Right hindlimb (tissue), 1 donor: ENCODE measurements at places on chromosomes 11 and 22.

DNA sequence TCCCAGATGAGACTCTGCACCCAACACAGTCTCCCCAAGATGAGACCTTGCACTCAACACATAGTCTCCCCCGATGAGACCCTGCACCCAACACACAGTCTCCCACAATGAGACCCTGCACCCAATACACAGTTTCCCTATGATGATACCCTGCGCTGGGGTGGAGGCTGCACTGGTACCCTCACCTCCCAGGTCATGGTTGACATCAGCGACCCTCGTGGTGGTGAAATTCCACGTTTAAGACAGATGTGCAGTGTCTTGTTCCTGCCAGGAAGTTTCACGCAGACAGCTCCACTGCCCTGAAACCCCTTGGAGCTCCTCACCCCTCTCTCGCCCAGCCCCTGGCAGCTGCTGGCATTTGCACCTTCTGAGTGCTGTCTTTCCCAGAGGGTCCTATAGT is 9.5 kb downstream of the MUC5AC start:
- no peak for DNase-seq

DNA sequence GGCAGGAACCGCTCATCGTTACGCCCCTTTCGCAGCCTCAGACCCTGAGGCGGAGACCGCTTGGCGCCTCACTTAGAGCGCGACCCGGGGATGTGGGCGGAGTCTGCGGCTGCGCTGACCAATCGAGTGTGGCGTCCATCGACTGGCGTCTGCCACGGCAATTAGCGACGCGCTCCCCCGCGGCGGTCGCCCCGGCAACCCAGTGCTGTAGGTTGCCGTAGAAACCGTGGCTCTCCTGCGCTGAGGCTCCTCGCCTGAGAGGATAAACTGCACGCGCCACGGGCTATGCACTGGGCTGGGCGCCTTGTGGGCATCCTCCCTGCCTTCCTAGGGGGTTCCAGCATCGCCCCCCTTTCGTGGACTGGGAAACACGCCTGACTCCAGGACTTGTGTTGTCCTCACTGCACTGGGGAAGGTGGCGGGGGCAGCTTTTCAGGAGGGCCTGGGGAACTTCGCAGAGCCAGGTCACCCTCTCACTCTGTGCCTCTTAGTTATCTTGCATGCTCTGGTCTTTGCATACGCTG is 701 bp upstream of the P2RX6 start:
- DNase-seq: peak; percentile 95

- no peak for DNase-seq
Measured at GRCh38 chr11:103051151-103051801, 40.7 kb downstream of the DCUN1D5 start.

- DNase-seq: no peak
Measured at GRCh38 chr22:43237280-43237679, 50.3 kb upstream of the TTLL12 start.

DNA sequence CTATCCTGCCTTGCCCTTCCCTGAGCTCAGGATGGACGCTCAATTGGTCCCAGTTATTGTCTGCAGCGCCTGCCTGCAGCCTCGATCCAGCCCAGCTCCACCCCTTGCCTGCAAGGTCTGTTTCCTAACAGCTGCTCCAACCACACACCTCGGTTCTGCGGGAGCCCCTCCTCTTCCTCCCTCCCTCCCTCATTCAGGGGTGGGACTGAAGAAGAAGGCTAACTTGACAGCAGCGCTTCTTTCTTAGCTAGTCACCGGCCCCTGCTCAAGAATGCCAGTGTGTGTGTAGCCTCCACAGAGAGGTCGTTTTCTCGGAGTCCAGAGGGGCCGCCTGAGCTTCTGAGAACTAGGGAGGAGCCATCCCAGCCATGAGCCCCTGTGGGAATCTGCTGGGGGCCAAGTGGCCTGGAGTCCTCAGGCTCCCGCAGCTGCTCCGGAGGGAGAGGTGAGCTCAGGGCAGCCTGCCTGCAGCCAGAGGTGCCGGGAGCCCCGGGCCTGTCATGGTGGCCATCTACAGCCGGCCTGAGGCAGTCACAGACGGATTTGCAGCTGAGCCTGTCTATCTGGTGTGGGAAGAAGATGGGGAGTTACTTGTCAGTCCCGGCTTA is 36.1 kb downstream of the LIMK2 start:
- peak; percentile 88 for DNase-seq

GRCh38 chr22:30511109-30511508 is 5.6 kb upstream of the SEC14L4 start:
- no peak for DNase-seq

DNA sequence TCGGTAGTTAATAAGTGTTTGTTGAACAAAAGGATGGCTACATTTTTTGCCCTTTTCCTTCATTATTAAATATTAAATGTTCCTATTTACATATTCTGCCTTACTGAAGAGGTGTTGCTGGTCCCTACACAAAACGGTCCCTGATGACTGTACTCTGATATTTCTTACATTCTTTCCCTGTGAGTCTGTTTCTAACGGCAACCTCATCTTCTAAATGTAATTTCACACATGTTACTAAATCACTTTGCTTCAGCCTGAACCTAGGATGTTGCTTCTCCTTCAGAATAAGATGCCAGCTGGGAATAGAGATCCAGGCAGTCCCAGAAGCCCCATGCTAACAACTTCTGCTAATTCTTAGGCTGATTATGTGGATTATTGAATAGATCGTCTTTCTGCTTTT is 50.3 kb downstream of the SPON1 start:
- DNase-seq: no peak

DNA sequence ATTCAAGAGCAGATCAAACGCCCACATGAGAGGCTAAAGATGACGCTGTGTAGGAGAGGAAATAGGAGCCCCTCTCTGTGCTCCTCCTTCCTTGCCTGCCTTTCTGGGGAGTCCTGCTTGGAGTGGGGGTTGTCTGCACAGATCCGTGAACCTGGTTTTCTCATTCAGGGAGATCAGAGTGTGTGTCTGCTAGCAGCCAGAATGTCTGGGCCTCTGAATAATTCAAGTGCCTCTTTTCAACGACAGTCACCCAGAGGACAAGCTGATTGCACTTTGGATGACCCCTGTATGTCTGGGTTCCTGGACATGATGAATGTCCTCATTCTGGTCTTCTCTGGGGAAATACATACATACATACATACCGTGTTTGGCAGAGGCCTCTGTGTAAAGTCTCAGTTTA is 592.5 kb upstream of the B3GAT1 start:
- peak; percentile 60 for DNase-seq

GRCh38 chr11:19979519-19979845 is 180.8 kb downstream of the DBX1 start:
- no peak for DNase-seq

DNA sequence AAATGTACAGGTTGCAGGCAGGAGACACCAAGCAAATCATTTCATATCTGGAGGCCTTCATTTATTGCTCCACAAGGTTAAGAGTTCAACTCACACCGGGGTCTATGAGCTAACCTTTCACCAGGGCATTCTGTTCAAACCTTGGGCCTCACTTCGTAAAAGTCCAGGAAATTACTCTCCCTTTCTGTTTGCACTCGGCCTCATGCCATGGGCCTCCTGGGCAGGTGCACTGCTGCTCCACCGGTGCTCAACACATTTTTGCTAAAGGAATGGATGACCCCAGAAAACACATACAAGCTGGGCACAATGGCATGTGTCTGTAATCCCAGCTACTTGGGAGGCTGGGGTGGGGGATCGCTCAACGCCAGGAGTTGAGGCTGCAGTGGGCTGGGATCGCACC is 16.6 kb upstream of the RRP7A start:
- no peak for DNase-seq

DNA sequence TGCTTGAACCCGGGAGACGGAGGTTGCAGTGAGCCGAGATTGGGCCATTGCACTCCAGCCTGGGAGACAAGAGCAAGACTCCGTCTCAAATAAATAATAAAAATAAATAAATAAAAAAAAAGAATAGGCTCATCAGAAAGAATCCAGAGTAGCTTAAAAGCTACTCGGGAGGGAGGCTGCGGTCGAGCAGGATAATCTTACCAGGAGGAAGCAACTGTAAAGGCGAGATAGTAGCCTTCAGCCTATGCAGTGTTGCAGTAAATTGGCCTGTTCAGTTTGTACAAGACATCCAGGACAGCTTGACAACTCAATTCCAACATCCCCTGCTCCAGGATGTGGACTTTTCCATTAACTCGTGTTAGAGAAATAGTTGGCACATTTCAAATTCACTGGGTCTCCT is 1164.7 kb downstream of the LRRC4C start:
- no peak for DNase-seq

DNA sequence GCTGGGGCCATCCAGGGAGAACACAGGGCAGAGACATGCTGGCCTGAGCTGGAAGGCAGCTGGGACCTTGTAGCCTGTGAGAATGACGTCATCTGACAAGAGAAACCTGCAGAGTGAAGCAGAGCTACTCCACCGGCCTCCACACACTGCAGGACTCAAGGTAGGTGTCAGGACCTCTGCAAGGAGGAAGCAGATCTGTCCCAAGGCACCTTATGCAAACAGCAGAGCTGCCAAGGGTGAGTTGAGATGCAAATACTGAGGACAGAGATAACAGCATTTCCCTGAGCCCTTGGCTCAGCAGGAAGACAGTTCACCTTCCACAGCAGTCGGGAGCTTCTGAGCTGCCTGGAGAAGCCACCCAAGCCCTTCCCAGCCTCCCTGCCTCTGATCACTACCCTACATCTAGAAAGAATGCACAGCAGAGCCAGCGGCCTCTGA is 51.9 kb upstream of the IGSF9B start:
- DNase-seq: no peak

DNA sequence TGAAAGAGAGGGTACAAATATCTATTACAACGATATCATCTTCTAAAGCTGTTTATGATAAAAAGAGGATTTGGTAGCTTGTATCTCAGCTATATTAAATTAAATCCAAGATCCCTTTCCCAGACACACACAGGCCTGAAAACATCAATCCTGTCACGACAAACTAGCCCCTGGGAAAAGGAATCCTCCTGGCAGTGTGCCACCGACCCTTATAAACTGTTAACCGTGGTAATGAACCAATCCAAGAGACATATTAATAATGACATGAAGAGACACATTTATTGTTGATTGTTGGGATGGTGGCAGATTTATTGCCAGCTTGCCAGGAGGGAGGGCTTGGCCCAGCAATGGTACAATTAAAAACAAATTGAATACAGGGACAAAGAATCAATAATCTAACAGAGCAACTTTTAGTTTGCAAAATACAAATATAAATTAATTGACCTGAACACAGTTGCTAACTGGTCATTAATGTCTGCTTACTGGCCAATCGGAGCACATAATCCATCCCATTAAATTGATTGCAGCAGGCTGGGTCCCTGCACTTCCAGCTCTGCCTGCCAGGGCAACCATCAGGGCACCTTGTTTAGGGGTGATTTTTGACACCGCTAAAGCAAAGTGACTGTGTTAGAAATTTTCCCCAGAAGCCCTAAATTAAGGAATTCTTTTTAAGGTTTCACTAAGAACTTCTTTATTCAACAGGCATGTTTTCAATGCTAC is 887.6 kb downstream of the OPCML start:
- no peak for DNase-seq

GRCh38 chr22:42188808-42189447 is 58.3 kb upstream of the CYP2D6 start:
- DNase-seq: no peak

GRCh38 chr22:25404928-25405816 is 159.3 kb upstream of the GRK3 start:
- DNase-seq: peak; percentile 79

DNA sequence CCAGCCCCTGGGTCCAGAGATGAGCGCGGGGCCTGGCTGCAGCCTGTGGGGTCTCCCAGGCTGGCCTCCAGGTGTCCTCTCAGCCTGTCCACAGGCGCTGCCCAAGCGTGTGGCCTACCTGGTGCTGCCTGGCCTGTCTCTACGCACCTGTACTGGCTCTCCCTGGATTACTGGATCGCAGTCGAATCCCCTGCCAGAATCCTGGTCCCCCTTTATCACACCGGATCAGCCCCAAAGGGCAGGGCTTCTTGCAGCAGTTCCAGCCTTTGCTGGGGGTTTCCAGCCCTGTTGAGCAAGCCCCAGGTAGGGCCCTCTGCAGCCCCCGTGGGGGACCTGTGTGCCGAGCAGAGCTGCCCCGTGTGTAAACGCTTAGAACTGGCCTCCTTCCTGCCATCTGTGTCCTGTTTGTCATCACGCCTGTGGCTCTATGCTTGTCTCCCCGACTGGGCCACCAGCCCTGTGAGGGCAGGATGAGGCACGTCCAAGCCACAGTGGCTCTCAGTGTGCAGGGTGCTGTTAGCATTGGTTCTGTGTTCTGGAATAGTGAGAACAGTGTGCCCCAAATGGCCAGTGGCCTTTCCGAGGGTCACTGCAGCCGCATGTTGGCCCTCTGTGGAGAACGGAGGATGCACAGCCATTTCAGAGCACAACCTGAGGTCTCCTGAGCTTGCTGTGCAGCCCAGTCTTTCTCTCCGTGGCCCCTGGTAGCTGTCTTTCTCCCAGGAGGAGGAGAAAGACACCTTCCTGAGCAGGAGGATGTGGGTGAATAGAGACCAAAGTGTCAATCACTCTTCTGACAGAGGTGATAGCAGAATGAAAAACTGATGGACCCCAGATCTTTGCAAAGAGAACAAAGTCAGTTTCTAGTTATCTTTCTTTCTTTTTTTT is 13.9 kb upstream of the TXNRD2 start:
- peak; percentile 17 for DNase-seq

DNA sequence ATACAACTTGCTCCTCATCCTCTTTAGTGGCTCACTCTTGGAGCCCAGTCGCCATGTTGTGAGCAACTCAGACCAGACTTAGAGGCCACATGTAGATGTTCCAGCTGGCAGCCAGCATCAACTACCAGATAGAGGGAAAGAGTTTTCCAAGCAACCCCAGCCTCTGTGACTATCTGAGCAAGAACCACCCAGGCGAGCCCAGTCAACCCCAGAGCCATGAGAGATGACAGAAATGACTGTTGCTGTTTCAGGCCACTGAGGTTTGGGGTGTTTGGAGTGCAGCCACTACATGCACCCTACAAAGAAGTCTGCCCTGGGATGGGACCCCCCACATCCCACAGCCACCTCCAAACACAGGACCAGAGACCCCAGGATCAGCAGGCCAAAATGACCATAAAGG is 24.8 kb upstream of the CLDN5 start:
- no peak for DNase-seq

DNA sequence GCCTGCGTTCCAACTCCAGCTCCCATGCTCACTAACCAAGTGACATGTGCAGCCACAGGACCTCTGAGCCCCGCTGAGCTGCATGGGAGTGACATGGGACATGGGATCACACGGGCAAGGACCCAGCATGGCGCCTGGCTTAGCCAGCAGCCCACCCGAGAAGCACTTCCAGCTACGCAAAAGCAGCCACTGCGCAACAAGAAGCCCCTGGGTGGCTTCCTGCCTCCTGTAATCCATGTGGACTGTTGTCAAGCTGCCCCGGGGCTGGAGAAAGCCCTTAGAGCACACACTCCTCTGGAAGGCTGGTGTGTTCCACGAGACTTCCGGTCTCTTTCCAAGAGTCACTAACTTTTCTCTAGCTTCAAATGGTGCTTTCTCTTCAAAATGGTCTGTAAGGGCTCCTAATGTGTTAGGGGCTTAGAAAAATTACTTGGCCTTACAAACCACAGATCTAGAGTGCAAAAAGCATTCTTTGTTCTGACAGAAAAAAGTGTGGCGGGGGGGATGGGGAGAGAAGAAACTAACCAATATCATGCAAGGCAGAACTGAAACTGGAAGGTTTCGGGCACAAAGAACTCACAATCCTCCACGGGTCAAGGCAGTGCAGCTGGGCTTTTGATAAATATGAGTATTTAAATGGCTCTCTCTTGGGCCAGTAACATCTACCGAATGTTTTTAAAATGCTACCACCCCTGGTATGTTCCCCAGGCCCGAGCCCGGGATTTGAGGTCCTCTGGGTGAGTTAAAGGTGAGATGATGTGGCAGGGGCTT is 5.5 kb downstream of the C11orf24 start:
- no peak for DNase-seq

- peak; percentile 93 for DNase-seq
Measured at GRCh38 chr11:57427727-57428082, 784 bp upstream of the SLC43A3 start.

GRCh38 chr11:69653406-69653960 is 12.5 kb downstream of the CCND1 start:
- DNase-seq: peak; percentile 11
